Aorta (tissue), 5 donors: ENCODE measurements at places on chromosomes 7 and 10.
A peak's percentile ranks its signal among the peaks of the same experiment; 100 is the strongest.

DNA sequence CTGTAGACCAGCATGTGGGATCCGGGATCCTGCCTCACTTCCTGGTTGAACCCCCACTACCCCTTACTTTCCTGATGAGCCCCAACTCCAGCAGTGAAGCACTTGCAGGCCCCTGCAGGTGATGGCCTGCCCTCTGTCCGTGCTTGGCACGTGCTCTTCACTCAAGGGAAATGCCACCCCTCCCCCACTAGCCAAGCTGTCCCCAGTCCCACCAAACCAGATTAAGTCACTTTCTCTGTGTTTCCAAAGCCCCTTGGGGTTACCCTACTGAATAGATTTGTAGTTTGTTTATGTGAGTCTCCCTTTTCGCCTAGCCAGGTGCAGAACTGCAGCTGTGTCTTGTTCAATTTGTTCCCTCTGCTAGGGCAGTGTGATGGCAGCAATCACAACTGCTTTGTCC, 121.7 kb downstream of the WDFY4 start:
- DNase-seq = no peak

- no peak for DNase-seq
Measured at GRCh38 chr7:152556013-152556755, 119.8 kb downstream of the XRCC2 start.

GRCh38 chr7:106419455-106420182, 134.8 kb upstream of the NAMPT start:
- DNase-seq = no peak

- no peak for DNase-seq
Measured at GRCh38 chr10:46092524-46093081, 46.5 kb upstream of the MSMB start.

DNA sequence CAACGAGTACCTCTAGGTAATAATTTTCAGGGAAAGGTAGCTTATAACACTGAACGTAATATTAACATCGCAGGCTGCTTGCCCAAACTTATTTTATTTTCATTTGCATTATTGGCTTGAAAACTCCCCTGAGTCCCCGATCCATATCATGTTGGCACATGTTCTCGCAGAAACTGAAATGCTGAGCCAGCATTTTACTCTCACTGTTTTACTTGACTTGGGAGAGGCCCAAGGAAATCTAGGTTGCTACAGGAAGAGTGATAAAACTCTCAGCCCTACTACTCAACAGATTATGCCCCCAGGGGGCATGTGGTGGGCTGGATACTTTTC, 183.5 kb upstream of the HABP2 start:
- no peak for DNase-seq

GRCh38 chr7:18491871-18492270, 3.7 kb upstream of the HDAC9 start:
- no peak for DNase-seq

GRCh38 chr7:145539910-145540309, 576.7 kb upstream of the CNTNAP2 start:
- DNase-seq = no peak

- DNase-seq = peak; percentile 95
Measured at GRCh38 chr10:35822316-35822715, 180.2 kb upstream of the FZD8 start.

GRCh38 chr10:14032406-14032998, 298.2 kb downstream of the FRMD4A start:
- DNase-seq = peak; percentile 78

DNA sequence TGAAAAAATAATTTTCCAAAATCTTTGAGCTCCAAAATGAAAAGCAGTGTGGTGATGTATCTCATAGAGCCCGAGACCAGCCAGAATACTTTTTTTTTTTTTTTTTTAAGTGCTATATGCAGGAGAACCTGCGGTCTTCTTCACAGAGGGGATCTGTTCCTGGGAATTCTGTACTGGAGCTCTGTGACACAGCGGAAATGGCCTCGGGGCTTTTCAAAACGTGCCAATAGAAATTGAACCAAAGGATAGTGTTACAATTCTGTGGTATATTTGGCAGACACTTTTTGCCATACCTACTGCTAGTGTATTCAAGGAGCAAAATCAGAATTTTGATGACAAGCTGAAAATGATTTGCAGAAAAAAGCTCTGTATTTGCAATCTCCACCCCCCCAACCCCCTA, 1429.3 kb upstream of the LRRTM3 start:
- DNase-seq = no peak

GRCh38 chr10:71193516-71193915, 18.9 kb upstream of the UNC5B start:
- DNase-seq = no peak

- DNase-seq = no peak
Measured at GRCh38 chr10:43308515-43308914, 41.6 kb upstream of the RASGEF1A start.

DNA sequence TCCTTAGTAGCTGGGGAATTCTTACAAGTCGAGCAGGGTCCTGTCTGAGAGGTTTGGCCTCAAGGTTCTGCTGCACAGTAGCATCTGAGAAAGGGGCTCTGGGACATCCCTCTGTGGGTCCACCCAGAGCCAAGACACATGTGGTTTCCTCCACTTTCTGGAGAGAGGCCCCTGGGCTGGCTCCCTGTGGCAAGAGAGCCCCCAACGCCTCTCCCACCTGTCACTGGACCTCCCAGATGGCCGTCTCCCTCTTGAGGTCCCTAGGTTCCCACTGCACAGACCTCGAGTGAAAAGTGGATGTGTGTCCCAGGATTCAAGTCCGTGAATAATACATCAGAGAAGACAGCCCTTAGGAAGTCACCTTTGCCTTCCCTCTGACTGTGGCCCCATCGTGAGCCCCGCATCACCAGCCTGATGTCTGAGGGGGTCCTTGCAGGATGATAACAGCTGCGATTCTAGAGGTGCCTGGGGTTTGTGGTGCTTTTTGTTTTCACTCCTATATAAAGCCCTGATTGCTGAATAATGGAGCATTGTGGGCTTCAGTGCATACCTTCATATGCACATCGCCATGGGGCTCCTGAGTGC, 319.0 kb downstream of the GLRX3 start:
- no peak for DNase-seq

GRCh38 chr10:74314166-74314565, 163.1 kb downstream of the ADK start:
- no peak for DNase-seq

DNA sequence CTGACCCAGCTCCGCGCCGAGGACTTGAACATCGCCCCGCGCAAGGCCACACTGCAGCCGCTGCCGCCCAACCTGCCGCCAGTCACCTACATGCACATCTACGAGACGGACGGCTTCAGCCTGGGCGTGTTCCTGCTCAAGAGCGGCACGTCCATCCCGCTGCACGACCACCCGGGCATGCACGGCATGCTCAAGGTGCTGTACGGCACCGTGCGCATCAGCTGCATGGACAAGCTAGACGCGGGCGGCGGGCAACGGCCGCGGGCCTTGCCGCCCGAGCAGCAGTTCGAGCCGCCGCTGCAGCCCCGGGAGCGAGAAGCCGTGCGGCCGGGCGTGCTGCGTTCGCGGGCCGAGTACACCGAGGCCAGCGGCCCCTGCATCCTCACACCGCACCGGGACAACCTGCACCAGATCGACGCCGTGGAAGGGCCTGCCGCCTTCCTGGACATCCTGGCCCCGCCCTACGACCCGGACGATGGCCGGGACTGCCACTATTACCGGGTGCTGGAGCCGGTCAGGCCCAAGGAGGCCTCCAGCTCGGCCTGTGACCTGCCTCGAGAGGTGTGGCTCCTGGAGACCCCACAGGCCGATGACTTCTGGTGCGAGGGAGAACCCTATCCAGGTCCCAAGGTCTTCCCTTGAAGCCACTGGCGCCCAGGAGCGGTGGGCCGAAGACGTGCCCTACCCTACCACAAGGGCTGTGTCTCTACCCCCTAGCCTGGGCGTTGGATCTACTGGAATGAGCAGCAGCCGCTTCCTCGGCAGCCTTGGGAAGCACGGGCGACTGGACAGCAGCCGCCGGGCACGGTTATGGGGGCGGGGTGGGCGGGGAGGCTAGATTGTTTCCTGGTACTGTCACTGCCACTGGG, 945 bp downstream of the ADO start:
- DNase-seq = peak; percentile 81

- DNase-seq = no peak
Measured at GRCh38 chr7:81430761-81431160, 339.1 kb downstream of the HGF start.

DNA sequence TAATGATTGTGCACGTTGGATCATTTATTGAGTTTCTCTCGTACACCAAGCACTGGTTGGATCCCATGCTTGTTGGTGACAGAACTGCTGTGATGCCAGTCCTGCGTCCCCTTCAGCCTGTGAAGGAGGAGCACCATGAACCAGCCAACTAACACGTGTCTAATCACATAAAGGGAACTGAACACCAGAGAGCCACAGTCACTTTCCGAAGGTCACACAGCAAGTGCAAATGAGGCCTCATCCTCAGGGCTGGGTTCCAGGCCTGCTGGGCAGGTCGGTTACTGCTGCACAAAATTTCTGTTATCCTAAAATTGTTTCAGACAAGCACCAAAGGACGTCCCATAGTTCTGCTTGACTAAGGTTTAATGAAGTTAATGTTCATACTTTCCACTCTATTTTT, 332.0 kb upstream of the ZNF32 start:
- DNase-seq = no peak

GRCh38 chr10:26448706-26449435, 10.7 kb downstream of the APBB1IP start:
- no peak for DNase-seq

DNA sequence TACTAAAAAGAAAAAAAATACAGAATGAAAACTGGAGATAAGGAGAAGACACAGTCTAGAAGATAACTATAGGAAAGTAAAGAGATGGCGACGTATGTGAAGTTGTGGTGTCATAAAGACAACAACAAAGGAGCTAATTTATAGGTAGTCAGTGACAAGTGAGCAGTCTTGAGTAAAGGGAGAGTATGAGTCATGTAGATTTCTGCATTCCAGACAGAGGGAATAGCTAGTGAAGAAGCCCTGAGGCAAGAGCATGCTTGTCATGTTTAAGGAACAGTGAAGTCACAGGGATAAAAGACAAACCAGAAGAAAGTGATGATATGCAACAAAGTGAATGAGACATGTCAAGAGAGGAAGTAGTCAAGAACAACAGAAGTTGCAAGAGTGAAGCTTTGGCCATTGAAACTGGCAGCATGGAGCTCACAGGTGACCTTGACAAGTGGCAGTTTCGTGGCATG, 2.3 kb upstream of the MIOS start:
- no peak for DNase-seq

- no peak for DNase-seq
Measured at GRCh38 chr7:157684157-157684908, 347.5 kb downstream of the DNAJB6 start.

- no peak for DNase-seq
Measured at GRCh38 chr7:45897042-45897690, 8.9 kb downstream of the IGFBP1 start.

DNA sequence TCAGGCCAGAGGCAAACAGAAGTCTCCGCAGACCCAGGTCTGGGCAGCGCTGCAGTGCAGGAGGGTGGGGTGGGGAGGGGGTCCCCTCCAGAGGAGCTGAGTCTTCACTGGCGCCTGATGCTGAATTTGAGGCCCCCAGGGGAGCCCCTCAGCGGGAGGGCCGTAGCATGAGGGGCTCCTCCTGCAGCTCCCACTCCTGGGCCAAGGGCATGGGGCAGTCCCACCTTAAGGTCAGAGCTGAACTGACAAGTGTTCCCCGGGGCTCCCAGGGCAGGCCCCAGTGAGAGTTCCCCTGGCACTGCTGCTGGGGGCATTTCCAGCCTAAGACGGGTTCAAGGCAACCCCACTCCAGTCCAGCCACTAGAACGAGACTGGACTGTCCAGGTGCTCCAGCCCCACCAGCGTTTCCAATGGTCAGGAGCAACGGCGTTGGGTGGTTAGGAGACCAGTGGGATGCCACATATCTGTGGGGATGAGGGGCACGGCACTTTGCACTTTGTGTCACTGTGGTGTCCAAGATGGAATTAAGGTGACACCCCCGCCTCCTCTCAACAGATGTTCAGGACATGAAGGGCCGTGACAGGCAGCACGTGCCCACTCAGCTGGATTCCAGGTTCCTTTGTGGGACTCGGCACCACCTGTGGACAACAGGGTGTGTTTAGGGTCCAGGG, 139.1 kb downstream of the PTPRN2 start:
- DNase-seq = no peak

- DNase-seq = peak; percentile 78
Measured at GRCh38 chr10:45380903-45381620, 7.0 kb downstream of the ALOX5 start.

DNA sequence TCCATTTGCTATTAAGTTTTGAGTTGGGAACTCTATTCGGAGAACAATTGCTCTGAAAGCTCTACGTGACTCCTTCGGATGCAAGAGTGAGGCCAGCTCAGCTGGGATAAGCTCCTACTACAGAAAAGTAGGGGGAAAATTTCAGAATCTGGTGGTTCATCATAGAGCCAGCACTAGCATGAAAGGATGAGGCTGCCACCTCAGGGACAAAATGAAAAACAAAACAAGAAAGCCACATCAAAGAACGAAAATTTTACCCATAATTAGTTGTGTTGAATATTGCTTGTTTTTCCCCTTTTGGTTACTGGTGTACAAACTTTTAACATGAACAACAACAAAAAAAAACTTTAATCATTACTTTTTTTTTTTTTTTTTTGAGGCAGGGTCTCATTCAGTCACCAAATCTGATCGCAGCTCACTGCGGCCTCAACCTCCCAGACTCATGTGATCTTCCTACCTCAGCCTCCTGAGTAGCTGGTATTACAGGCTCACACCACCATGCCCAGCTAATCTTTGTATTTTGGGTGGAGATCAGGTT, 39.7 kb upstream of the NFE2L3 start:
- no peak for DNase-seq

DNA sequence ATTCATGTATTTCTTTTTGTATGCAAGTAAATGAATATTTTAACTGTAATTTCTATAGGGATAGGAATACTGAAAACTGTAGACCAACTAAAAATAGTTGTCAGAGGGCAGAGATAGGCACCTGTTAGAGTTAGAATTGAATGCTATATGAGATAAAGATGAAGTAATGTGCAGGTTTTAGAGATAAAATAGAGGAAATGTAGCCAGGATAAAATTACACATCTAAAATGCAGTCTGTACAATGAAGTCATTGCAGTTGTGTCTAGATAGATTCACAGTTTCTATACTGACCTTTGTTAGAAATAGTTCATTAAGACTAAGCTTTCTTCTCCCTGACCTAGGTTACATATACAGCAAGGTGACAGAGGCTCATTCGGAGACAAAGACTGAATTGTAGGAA, 46.2 kb downstream of the SMNDC1 start:
- DNase-seq = no peak

GRCh38 chr10:26481914-26482550, 43.9 kb downstream of the APBB1IP start:
- DNase-seq = no peak
